Osteocyte (in vitro differentiated cells): ENCODE measurements at places on chromosomes 6 and 20.
A peak's percentile ranks its signal among the peaks of the same experiment; 100 is the strongest.

GRCh38 chr6:6588064-6588923 is at the start of gene LY86:
Gene LY86 (plus strand): TSS chr6:6588720. CDS start chr6:6588735, 15 bp downstream.
- no peak within 1 kb of the TSS for H3K4me3 ChIP-seq
- no peaks in the 10 kb centered on the region for H3K27me3 ChIP-seq
- no peak within 1 kb of the TSS for H3K27ac ChIP-seq
- H3K36me3 ChIP-seq: no peaks in the 10 kb centered on the region
- H3K4me1 ChIP-seq: no peaks in the 10 kb centered on the region

DNA sequence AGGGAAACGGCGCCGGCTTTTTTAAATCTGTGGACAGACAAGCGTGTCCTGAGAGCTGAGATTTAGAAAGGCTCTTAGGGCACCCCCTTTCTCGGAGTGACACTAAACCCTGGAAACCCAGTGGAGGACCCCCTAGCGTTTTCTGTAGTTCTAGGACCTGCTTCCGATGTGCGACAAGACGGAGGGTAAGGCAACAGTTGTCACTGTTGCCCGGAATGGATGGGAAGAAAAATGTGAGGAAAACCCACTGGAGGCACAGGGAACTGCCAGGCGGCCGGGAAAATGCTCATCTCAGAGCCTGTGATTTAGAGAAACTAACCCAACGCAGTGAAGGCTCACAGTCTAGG is 551 bp upstream of the ATP5F1E start:
- H3K27ac ChIP-seq: peak overlapping the region; percentile 92
- no peaks in the 10 kb centered on the region for H3K27me3 ChIP-seq
- H3K36me3 ChIP-seq: peaks cover 46% of the 10 kb centered on the region
- H3K4me3 ChIP-seq: peak overlapping the region; percentile 94

DNA sequence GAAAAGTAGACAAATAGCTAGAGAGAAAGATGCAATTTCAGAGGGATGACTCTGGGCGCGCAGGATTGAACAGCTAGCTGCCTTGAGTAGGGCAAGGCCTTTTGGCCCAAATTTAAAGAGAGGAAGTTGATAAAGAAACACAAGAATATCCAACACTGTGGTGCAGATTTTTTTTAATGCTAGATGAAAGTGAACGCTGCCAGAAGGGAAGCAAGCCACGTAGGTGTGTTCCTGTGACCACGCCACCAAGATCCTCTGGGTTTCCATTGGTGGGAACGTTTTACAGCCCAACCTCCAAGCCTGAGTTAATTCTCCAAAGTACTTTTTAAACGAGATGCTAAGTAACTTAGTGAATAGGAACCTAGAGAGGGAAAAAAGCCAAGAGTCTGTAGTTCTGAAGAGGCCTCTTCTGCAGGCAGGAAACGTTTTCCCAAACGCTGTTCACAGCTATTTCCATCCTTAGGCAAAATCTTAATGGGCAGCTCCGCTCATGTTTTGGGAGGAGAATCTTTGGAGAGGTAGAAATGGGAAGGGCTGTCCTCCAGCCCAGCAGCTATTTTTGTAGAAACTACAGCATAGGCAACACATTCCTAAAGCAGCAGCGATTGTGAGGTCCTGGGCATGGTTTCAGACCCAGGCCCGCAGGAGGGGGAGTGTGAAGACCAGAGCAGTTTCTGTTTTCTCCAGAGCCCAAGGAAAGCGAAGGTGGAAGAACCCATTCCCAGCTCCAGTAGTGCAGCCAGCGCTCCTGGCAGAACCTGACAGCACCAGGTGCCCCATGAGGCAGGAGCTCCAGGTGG is 8.2 kb downstream of the LY86 start:
- no peaks in the 10 kb centered on the region for H3K36me3 ChIP-seq
- H3K27me3 ChIP-seq: no peaks in the 10 kb centered on the region
- H3K4me3 ChIP-seq: no peak overlapping the region
- H3K4me1 ChIP-seq: no peaks in the 10 kb centered on the region
- peak; percentile 25 for DNase-seq
- no peak overlapping the region for H3K27ac ChIP-seq

GRCh38 chr6:44682987-44683779 is 295.7 kb downstream of the CDC5L start:
- H3K27ac ChIP-seq: peak overlapping the region; percentile 1
- DNase-seq: peak; percentile 62
- no peaks in the 10 kb centered on the region for H3K27me3 ChIP-seq

DNA sequence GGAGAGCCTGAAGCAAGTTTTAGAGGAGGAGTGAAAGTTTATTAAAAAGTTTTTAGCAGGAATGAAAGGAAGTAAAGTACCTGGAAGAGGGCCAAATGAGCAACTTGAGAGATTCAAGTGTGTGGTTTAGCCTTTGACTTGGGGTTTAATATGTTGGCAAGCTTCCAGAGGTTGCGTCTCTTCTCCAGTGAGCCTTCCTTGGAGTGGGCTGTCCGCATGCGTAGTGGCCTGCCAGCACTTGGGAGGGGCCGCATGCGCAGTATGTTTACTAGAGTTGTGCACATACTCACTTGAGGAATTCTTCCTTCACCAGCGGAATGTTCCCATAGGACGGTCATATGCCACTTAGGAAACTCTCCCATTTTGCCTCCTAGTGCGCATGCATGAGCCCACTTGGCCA is 235.2 kb downstream of the ALDH8A1 start:
- H3K36me3 ChIP-seq: no peaks in the 10 kb centered on the region
- no peak for DNase-seq
- no peaks in the 10 kb centered on the region for H3K27me3 ChIP-seq
- no peak overlapping the region for H3K27ac ChIP-seq
- H3K4me3 ChIP-seq: no peak overlapping the region

- peaks cover 19% of the 10 kb centered on the region for H3K27me3 ChIP-seq
- no peaks in the 10 kb centered on the region for H3K36me3 ChIP-seq
- no peak overlapping the region for H3K4me3 ChIP-seq
- H3K4me1 ChIP-seq: no peaks in the 10 kb centered on the region
- H3K27ac ChIP-seq: no peak overlapping the region
- DNase-seq: no peak
Measured at GRCh38 chr6:16057446-16057845, 71.4 kb upstream of the MYLIP start.

- no peak overlapping the region for H3K27ac ChIP-seq
- no peak overlapping the region for H3K4me3 ChIP-seq
- no peak for DNase-seq
Measured at GRCh38 chr6:143294265-143294860, 156.1 kb downstream of the ADAT2 start.

DNA sequence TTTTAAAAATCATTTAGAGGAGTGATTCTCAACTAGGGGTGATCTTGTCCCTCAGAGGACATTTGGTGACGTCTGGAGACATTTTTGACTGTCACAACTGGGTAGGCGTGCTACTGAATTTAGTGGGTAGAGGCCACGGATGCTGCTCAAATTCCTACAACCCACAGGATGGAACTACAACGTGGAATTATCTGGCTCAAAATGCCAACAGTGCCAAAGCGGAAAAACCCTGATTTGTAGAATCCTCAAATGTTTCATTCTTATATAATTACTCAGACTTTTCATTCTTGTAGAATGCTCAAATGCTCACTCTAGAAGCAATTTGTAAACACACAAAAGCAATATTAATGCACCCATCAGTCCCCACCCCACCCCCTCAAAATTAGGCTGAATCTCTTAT is 229.8 kb downstream of the ZMYND8 start:
- no peaks in the 10 kb centered on the region for H3K27me3 ChIP-seq
- H3K36me3 ChIP-seq: no peaks in the 10 kb centered on the region
- peak overlapping the region; percentile 61 for H3K27ac ChIP-seq
- H3K4me1 ChIP-seq: peaks cover 34% of the 10 kb centered on the region

GRCh38 chr6:36301085-36301658 is 31.3 kb downstream of the PNPLA1 start:
- H3K4me1 ChIP-seq: no peaks in the 10 kb centered on the region
- H3K36me3 ChIP-seq: no peaks in the 10 kb centered on the region
- no peak overlapping the region for H3K27ac ChIP-seq
- H3K27me3 ChIP-seq: peaks cover 42% of the 10 kb centered on the region

GRCh38 chr20:4341804-4342485 is 326.6 kb upstream of the RNF24 start:
- H3K4me3 ChIP-seq: no peak overlapping the region
- peaks cover 33% of the 10 kb centered on the region for H3K27me3 ChIP-seq
- H3K4me1 ChIP-seq: no peaks in the 10 kb centered on the region
- no peak overlapping the region for H3K27ac ChIP-seq
- no peaks in the 10 kb centered on the region for H3K36me3 ChIP-seq

DNA sequence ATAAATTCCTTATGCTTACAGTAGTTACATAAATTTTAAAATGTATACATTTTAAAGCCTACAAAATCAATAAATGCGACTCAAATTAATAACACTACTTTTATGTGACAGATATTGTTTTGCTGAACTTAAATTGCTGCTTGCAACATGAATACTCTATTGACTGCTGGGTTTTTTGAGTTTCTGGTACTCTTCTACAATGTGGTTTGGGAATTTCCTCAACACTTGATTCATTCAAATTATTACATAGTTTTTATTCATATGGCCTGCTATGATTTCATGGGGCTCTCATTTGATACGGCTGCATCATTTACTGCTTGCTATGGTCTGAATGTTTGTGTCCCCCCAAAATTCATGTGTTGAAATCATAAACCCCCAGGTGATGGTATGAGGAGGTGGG is 2.3 kb upstream of the TXLNB start:
- H3K27ac ChIP-seq: no peak overlapping the region
- DNase-seq: no peak
- H3K36me3 ChIP-seq: peaks cover 2% of the 10 kb centered on the region

DNA sequence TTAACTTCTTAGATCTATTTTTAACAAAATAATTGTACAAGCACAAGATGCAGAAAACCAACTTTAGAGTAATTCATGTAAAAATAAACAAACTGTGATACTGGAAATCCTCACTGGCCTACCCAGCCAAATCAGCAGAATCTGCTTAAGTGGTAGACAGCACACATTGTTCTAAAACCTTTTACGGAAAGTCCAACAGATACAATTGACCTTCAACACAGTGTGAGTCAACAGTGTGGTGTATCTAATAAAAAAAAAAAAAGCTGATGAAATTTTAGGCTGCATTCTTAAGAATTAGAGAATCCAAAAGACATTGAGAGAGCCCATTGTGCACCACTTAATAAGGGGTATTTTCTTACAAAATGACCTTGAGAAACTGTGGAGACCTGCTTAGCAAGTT is 174.5 kb downstream of the COL21A1 start:
- H3K27me3 ChIP-seq: no peaks in the 10 kb centered on the region
- no peak overlapping the region for H3K4me3 ChIP-seq
- peak overlapping the region; percentile 83 for H3K27ac ChIP-seq
- no peak for DNase-seq

DNA sequence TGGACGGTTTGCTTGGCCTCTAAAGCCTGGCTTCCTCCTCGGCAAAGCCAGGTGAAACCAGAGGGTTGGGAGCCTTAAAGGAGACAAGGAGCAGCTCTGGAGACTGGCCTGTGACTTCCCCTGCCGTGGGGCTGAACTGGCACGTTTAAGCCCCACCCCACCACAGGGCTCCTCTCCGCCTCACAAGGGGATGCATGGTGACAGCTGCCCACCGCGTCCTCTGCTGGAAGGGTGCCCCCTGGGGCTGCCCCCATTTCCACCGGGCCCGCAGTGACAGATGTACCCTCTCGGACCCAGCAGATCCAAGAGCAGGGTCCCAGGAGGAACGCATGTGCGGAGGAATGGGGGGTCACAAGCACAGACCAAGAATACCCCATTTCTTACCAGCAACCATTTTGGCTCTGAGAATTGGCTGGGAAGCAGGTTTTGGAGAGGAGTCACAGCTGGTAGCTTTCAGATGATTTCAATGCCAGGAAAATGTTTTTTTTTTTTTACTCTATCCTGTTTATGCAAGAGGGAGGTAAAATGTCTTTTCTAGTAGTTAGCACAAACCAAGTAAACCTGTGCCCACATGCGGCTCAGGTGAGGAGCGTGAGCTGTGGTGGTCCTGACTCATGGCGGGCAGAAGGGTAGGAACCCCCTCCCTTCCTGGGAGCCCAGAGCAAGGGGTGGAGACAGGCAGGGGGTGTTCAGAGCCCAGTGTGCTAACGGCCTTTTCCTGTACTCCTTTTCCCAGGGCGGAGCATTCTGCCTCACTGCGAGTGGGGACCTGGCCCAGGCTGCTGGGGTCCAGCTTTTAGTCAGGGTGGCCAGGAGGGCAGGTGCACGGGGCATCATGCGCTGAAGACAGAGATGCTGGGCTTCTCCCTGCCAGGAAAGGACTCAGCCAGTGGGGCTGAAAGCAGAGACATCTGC is 33.0 kb downstream of the FRMD1 start:
- no peaks in the 10 kb centered on the region for H3K27me3 ChIP-seq
- no peak for DNase-seq
- H3K27ac ChIP-seq: peak overlapping the region; percentile 57
- peaks cover 5% of the 10 kb centered on the region for H3K4me1 ChIP-seq
- no peaks in the 10 kb centered on the region for H3K36me3 ChIP-seq

GRCh38 chr20:49916146-49917002 is 1.0 kb upstream of the SPATA2 start:
- no peak for DNase-seq
- peak overlapping the region; percentile 98 for H3K4me3 ChIP-seq
- H3K27ac ChIP-seq: peak overlapping the region; percentile 100
- H3K27me3 ChIP-seq: no peaks in the 10 kb centered on the region

- no peak overlapping the region for H3K27ac ChIP-seq
Measured at GRCh38 chr20:18543932-18544331, 23.3 kb upstream of the SMIM26 start.

DNA sequence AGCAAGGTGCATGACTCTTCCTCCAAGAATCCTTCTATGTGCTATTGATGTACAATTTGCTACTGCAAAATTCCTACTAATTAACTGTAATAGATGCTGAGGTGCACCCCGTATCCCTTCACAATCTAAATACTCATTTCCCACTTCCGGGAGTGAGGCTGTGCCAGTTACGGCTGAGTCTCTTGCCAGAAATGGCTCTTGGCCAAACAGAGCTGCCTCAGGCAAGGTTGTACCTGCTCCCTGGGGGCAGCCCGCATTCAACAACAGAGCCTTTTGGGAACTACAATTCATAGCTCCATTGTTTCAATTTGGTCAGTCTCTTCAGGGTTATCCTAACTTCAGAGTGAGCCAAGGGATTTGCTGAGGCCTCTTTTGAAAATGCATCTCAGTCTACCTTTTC is 789.8 kb upstream of the MAP3K7 start:
- DNase-seq: no peak
- H3K27me3 ChIP-seq: no peaks in the 10 kb centered on the region
- peaks cover 3% of the 10 kb centered on the region for H3K36me3 ChIP-seq
- H3K4me3 ChIP-seq: no peak overlapping the region
- H3K27ac ChIP-seq: no peak overlapping the region

DNA sequence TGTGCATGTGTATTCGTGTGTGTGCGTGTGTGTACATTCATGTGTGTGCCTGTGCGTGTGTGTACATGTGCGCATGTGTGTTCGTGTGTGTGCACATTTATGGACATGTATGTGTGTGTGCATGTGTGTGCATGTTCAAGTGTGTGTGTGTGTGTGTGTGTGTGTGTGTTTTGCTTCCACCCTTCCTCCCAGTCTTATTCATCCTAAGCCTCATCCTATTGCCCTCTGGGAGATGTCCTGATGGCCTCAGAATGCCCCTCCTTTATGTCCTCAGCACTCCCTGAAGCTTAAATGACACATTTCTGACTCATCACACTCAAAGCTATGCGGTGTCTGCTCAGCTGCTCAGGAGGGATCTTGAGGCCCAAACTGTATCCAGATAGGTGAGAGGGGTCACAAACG is 76.6 kb upstream of the CCDC167 start:
- H3K27ac ChIP-seq: no peak overlapping the region
- no peak overlapping the region for H3K4me3 ChIP-seq
- H3K36me3 ChIP-seq: no peaks in the 10 kb centered on the region
- peaks cover 11% of the 10 kb centered on the region for H3K4me1 ChIP-seq
